ENCODE measurements at places on chromosomes 7 and 10. TPM values are rescaled to one million over a fixed set of nuclear protein-coding genes. Genes with fewer than 3 reads are reported as not detected.

DNA sequence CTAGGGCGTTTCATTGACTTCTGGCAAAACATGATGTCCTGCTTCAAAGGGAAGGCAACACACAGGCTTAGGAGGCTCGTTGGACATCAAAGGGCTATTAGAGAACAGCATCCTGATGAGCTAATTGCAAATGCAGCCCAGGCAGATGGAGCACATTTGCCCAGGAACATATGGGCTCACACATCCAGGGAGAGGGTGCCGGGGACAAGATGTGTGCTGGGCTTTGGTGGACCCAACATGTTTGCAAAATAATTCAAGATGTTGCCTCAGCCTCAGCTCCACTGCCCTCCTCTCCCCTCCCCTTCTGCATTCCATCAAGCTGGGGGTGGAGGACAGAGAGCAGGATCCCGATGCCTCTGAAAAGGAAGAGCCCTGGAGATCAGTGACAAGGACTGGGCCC lies 217.1 kb upstream of the ZMIZ1 start:
- DNase-seq = no peak

Gene TLX1
- total RNA-seq = not detected

DNA sequence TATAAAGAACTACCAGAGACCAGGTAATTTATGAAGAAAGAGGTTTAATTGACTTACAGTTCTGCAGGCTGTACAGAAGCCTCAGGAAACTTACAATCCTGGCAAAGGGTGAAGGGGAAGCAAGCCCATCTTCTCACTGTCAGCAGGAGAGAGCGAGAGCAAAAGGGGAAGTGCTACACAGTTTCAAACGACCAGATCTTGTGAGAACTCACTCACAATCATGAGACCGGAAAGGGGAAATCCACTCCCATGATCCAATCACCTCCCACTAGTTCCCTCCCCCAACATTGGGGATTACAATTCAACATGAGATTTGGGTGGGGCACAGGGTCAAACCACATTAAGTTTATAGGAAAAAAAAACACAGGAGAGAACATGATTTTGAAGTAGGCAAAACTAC lies 222.1 kb upstream of the SHH start:
- no peak for DNase-seq

GRCh38 chr7:81264116-81264515 lies 345.3 kb upstream of the SEMA3C start:
- DNase-seq = no peak

DNA sequence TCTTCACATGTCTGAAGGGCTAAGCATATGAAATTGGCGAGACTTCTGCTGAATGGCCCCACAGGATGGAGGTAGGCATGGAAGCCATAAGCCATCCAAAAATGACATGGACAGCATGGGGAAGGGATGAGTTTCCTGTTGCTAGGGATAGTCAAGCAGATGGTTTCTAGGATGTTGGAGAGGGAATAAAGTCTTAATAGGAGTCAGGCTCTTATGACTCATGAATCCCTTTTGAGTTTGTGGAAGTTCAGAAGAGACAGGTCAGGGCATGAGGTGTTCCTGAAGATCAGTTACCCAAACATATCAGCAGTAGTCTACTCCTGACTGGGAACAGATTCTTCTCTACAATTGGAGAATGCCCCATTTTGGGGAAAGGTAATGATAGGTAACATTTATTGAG lies 243.9 kb downstream of the REEP3 start:
- DNase-seq = no peak

GRCh38 chr7:42597300-42597699 lies 314.6 kb downstream of the C7orf25 start:
- DNase-seq = no peak

DNA sequence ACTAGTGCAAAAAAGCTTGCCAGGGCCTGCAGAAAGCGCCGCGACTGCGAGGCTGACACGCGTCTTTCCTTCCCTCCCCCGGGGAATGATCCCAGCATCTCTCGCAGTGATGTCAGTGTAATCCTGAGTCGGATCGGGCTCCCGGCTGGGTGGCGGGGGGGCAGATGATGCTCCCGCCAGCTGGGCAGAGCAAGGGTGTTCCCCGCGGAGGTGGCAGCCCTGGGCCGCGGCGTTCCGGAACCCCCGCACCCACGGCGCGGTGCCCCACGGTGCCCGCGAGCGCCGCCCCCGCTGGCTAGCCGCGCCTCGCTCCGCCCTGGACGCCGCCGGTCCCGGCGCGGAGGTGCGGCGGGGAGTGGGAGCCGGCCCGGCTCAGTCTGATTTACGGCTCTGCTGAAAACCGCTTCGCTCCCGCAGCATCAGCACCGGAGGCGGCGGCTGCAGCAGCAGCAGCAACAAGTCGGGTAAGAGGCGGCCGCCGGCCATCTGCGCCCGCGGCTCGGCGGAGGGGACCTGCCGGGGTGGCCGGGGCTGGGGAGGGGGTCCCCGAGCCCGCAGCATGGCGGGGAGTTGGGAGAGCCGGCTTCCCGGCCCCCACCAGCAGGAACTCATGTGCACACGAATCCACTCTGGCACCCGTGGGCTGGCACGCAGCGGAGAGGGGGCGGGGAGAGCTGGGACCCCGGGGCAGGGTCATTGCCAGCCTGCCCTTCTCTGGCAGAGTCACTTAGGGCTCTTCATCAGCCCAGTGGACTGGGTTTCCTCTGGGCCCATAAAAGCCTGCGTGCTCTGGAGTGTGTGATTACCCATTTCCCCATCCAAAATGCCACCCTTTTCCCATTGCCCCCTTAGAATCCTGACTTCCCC lies at the start of gene ZNF365:
TSS of gene ZNF365 (plus strand) at position 375 of the 867 bp plus-strand sequence. CDS start 1,825 bp downstream, outside the sequence.
- peak; percentile 56 for DNase-seq

Gene BMPER
- 13.8 TPM for total RNA-seq

DNA sequence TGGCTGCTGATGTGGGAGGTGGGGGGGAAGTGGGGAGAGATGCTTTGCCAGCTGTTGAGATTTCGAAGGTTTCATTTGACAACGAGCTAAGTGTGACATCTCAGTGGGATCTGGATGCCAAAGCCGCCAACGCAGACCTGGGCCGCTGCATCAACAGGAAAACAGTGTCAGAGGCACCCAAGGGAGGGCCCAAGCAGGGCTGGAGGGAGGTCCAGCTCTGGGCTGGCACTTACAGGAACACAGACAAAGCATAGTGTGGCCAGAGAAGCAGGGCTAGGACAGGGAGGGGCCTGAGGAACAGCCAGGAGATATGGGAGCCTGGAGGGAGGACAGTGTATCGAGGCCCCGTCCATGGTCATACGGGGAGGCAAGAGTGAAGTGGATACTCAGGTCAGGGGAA lies 73.1 kb downstream of the GTF2IRD1 start:
- no peak for DNase-seq

DNA sequence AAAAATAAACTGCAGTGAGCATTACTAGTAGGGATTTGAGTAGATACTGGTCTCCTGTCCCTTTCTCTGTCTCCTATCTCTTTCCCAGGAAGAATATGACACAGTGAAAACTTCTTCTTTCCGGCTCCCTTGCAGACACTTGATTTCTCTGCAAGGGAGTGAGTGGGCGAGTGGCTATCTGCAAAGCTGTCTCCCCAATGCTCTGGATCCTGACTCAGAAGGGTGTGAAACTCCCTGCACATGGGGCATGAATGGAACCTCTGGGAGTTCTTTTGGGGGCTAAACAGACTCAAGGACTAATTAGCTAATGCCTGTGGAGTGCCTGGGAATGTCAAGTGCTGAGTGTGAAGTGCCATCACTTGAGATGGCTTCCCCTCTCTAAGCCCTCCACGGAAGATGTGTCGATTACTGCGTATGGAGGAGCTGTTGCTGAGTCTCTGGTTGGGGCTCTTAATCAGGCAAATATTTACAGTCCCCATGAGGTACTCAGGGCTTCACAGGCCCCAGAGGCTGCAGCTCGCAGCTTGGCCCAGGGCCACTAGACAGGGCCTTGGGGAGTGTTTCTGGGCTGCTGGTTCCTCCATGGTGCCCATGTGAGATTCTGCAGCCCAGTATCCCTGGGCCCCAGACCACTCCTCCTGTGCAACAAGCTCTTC lies 139.8 kb downstream of the RPS24 start:
- DNase-seq = peak; percentile 42

GRCh38 chr10:24701447-24701846 lies 22.2 kb downstream of the ARHGAP21 start:
- no peak for DNase-seq

- DNase-seq = no peak
Measured at GRCh38 chr7:138228769-138229168, 152.5 kb downstream of the AKR1D1 start.

DNA sequence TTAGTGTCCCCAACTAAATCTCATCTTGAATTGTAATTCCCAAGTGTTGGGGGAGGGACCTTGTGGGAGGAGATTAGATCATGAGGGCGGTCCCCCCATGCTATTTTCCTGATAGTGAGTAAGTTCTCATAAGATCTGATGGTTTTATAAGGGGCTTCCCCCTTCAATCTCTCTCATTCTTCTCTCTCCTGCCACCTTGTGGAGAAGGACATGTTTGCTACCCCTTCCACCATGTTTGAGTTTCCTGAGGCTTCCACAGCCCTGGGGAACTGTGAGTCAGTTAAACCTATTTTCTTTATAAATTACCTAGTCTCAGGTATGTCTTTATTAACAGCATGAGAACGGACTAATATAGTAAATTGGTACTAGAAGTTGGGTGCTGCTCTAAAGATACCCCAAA lies 365.6 kb downstream of the ANKRD7 start:
- no peak for DNase-seq

Gene GIMAP8
- total RNA-seq = 25.0 TPM

GRCh38 chr7:501526-501925 lies 18.1 kb downstream of the PDGFA start:
- DNase-seq = no peak

Gene TMEM273
- total RNA-seq = 12.0 TPM

Gene PDZD7
- total RNA-seq = 0.09 TPM

DNA sequence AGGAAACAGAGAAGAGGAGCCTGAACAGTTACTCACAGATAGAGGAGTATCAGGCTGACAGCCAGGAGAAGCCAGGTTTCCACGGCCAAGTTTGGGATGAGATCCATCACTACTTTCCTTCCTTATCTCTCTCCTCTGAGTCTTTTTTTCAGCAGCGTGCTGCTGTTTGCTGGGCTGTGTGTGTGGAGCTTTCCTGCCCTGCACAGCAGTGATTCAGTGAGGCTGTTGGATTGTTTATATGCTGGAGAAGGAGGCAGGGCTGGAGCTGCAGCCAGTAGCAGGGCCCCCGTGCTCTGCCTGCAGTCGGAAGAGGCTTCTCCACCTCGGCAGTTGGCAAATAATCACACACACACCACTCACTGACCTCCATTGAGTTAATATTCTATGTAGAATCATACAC lies at the start of gene CYP3A7:
TSS of gene CYP3A7 (minus strand) at position 210 of the 400 bp plus-strand sequence. CDS start at position 107, 103 bp downstream.
- DNase-seq = peak; percentile 14

DNA sequence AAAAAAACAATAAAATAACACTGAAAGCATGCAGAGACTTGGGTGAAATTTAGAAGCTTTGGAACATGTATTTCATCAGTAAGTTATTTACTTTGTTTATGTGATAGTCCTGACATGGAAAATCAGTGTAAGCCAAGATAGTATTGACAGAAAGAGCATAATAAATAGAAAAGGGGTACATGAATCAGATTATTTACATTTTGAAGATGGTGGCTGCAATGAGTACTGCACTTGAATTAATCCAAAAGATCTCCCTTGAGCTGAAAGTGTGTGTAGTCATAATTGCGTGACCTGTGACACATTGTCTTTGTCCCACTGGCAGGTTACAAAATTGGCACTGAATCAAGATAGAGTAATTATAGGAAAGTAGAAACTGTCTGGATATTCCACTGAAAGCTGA lies 562.9 kb downstream of the GFRA1 start:
- no peak for DNase-seq

GRCh38 chr10:15052121-15052520 lies 8.4 kb downstream of the OLAH start:
- no peak for DNase-seq

DNA sequence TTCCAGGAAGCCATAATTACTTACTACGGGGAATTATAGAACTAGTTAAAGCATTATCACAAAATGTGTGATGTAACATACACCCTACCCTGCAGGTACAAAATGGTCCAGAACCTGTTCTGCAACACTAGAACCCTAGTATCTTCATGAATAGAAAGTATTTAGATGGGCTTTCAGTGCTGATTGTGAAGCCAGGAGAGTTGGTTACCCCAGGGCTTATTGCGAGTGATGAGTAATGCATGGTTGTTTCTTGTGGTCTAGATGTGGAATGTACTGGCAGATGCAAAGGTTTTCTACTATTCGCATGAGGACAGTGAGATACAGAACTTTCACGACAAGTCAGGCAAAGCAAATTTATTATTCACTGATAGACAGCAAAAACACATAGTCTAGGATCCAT lies 33.6 kb upstream of the AGR3 start:
- no peak for DNase-seq

All from lung (tissue), 17 donors.